ENCODE measurements at places on chromosomes 7 and 10.

GRCh38 chr7:150972741-150973140 lies 5.4 kb downstream of the KCNH2 start:
- DNase-seq, result no peak

GRCh38 chr10:86375204-86375603 lies 8.6 kb upstream of the GRID1 start:
- DNase-seq, result no peak

DNA sequence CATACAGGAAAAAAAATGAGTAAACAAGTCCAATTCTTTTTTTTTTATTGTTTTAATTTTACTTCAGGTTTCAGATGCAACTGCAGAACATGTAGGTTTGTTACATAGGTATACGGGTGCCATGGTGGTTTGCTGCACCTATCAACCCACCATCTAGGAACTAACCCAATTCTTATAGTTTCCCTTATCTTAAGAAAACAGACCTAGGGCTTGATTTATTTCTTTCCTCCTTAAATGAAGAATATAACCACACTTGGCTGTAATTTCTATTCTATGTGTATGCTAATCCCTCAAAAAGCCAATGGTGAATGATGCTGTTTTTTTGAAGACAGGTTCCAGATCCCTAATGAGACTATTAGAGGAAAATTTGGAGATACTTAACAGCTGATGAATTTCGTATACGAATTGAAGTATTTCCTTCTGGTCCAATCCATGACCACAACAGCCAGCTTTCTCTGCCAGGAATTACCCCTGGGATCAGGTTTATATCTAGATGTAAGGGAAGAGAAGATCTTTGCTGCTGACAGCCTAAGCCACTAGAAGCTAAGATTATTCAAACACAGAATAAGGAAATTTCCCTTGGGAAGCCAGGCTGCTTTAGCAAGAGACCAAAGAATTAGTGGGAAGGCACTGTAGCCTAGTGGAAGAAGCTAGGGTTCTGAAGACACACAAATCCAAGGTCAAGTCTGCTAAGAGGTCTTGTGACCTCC lies 115.8 kb downstream of the INHBA start:
- no peak for DNase-seq

- DNase-seq, result no peak
Observed at GRCh38 chr7:152078786-152079185, 53.3 kb downstream of the GALNT11 start.

DNA sequence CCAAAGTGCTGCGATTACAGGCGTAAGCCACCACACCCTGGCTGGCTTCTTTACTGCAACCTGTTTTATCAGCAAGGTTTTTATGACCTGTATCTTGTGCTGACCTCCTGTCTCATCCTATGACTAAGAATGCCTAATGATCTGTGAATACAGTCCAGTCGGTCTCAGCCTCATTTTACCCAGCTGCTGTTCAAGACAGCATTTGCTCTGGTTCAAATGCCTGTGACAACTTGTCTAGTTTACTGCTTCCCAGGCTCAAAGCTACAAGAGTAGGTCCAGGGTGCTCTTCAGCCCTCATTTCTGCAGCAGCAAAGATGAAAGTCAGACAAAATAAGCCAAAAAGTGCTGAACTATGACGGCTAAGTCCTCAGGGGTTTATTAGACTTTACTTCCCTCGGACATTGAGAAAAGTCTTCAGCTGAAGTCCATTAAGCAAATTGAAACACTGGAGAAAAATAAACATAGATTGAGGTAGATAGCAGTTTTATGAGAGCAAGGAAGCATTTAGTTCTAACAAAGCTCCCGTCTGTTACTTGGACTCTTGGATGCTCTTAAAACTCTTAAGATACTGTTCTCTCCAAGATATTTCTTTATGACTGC lies 12.5 kb upstream of the LYZL1 start:
- no peak for DNase-seq

Data from activated CD4-positive, alpha-beta T cell treated with anti-CD3 and anti-CD28 coated beads for 24 hours (primary cell).